ENCODE measurements at places on chromosomes 1 and 21.

DNA sequence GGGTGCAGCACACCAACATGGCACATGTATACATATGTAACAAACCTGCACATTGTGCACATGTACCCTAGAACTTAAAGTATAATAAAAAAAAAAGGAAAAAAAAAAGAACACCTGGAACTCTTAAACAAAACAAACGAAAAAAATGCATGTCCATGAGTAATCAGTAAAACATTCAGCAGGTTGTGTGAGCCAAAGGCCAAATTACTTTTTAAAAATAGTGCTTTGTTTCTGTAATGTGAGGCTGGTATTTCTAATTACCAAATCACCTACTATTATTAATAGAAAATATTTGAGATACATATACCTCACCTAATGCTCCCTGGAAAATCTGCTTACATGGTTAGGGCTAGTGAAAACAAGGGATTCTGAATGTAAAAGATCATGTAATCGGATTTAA is 294.4 kb upstream of the NR5A2 start:
- DNase-seq: no peak

DNA sequence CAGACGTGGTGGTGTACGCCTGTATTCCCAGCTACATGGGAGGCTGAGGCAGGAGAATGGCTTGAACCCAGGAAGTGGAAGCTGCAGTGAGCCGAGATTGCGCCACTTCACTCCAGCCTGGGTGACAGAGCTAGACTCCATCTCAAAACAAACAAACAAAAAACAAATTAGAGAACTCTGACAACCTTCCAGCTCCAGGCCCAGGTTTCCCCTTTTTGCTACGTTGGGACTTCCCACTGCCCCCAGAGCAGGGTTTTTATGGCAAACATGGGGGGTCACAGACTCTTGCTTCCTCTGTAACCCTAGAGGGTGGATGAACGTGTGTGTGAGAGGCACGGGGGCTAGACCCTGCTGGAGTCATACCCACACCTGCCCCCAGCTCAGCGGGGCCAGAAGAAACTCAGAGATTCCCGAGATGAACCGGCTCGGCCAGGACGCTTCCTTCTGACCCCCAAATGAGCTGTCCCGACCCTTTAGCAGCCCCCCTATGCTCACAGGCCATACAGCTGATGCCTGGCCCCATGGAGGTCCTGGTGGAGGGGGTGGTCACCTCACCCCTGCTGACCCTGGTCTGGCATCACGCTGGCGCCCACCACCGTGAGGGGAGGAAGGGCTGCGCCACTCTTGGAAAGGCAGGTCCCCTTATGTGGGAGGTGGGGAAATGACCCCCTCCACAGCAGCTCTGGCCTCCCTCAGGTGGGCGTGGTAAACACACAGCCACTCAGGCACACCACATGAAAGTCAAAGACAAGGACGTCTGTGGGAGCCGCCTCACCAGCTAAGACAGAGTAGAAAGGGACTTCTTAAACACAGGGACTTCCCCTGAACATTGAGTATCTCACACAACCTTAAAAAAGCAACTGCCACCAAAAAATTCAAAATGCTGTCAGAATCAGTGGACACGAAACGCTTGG is 7.1 kb downstream of the GPR157 start:
- DNase-seq: no peak

- DNase-seq: no peak
These were observed 171.2 kb downstream of the TTLL7 start for GRCh38 chr1:83827741-83828140.

DNA sequence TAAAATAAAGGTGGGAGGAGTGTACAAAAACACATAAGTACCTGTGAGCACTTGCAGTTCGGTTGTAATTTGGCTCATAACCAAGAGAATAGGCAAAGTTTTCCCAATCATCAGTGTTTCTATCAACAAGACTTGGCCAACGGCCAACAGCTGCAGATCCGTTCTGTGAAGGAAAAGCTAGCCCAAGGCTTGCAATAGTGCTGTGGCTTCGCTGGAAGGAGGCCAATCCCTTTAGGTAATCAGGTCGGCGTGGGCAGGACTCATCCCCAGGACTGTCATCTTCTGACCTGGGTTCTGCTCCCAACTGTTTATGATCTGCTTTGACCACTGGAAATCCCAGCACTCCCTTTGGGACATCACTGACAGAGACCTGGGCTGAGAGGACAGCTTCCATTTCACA is 107.8 kb downstream of the LYST start:
- no peak for DNase-seq

- DNase-seq: no peak
These were observed 38.8 kb downstream of the ZBTB17 start for GRCh38 chr1:15937146-15937545.

GRCh38 chr1:235304549-235305451 is 23.2 kb downstream of the ARID4B start:
- DNase-seq: no peak

DNA sequence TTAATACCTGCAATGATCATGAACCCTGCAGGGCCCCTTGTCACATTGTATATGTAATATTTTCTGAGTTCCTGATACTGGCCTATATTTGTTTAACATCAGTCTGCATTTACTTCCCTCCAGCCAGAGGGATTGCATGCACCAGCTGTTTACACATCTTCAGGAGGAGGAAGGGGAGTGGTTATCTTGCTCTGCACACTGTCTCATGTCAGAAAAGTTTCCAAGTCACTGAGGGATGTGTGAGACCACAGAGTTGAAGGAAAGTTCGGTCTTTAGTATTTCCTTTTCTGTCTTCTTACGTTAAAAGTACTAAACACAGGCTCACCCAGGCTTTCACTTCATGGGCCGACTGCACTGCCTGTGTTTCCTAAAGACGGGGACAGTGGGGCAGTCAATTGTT is 574.1 kb downstream of the LMO4 start:
- DNase-seq: no peak

GRCh38 chr1:230120289-230120920 is 53.4 kb downstream of the GALNT2 start:
- DNase-seq: no peak

DNA sequence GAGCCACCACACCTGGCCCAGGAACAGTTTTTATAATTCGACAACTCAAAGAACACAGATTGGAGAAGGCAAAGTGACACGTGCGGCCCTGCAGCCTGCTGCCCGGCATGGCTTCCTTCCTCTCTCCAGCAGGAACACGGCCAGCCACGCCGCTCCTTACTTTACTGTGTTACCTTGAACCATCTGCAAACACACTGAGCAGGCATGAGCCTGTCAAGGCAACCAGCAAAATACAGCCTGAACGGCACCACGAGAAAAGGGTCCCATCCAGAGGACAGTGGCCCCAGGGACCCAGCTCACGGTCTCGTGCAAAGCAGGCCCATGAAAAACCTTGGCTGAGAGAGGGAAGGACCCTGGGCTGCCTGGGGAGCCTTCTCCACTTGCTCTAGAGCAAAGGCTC is 38.8 kb downstream of the NPHP4 start:
- no peak for DNase-seq
